NCI-H2227 treated with DMSO at 0.1 percent for 48 hours (cell line): ENCODE measurements at places on chromosomes 3 and 15.

- no peak for DNase-seq
Observed at GRCh38 chr3:85304360-85304964, 345.7 kb downstream of the CADM2 start.

- no peak for DNase-seq
Observed at GRCh38 chr3:104879919-104880318, 486.8 kb upstream of the ALCAM start.

GRCh38 chr3:48634661-48635221 lies 520 bp downstream of the SLC26A6 start:
- DNase-seq, result no peak

- DNase-seq, result no peak
Observed at GRCh38 chr3:40624189-40624769, 99.5 kb downstream of the ZNF621 start.

DNA sequence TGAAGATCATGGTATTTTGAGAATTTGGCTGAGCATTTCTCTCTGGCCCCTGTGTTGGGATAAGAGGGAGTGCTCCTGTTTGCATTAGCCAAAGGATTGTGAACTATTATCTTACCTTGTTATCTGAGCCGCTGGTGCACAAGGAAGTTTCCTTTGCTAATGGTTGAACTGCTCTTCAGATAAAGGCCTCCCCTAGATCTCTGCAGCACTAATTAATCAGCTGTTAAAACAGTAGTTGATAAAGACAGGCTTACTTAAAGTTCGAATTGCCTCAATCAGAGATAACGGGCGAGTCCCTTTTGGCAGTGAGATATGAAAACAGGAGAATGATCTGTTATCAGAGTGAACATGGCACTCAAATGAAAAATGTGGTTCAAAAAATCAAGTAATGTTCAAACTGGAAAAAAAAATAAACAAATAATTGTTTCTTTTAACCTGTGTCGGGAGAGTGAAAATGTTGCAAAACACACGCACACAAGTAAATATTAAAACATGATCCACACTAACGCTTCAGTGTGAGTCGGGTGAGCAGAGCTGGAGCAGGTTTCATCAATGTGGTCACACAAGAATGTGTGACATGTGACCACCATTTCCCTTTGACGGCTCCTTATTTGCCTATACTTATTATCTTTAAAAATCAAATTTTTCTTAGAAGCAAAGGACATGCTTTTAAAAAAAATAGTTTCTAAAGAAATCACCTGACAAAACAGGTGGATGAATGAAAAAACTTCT lies 469.1 kb downstream of the SOX2 start:
- no peak for DNase-seq

- DNase-seq, result no peak
Observed at GRCh38 chr15:30671309-30671708, 45.4 kb downstream of the ARHGAP11B start.

GRCh38 chr15:41849861-41850260 lies 11.2 kb downstream of the PLA2G4B start:
- no peak for DNase-seq

- no peak for DNase-seq
Observed at GRCh38 chr3:63607716-63608115, 44.8 kb upstream of the SNTN start.

- DNase-seq, result no peak
Observed at GRCh38 chr15:51526955-51527354, 95.6 kb downstream of the DMXL2 start.

GRCh38 chr3:62585861-62586260 lies 212.5 kb upstream of the FEZF2 start:
- DNase-seq, result no peak

DNA sequence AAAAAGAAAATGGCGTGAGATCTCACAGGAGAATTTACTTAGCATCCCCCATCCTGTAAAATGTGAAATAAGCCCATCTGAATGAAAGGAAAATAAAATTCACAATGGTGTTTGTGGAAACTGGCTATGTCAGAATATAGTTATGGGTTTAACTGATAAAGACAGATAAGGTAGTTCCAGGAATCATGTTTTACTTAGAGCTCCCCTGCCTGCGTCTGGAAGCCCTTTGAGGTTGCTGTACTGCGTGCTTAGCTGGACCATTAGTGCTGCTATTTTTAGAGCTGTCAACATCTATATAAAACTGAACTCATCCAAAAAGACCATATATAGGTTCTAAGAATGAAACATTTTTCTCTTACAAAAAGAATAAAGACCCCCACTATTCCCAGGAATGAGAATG lies 130.8 kb downstream of the LSAMP start:
- DNase-seq, result no peak

DNA sequence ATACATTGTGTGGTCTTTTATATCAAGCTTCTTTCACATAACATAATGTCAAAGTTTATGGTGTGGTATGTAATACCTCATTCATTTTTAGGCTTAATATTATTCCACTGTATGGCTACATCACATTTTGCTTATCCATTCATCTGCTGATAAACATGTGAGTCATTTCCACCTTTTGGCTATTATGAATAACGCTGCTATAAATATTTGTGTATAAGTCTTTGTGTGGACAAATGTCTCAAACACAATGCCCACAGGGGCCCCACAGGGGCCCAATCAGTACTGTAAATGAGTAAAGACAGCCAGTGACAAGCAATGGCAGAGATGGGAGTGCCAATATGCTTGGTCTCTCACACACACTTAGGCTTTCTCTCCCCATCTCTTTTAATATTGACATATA lies 54.2 kb downstream of the PIK3R4 start:
- DNase-seq, result no peak
